ENCODE measurements at places on chromosomes 6 and 20.
A peak's percentile ranks its signal among the peaks of the same experiment; 100 is the strongest.

DNA sequence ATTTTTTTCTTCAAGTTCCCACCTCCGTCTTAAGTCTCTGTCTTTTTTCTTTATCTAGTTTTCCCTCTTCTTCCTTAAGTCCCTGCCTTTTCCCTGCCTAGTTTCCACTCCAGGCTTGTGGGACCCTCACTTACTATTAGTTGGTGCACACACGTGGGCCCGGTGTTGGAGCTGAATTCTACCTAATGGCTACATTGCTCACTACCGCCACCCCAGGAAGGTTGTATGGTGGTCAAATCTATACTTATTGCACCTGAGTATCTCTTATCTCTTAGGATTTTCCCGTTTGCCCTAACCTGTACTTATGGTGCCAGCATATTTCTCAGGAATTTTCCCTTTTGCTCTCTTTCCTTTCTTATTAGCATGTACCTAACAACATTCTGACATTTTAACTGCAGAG is 692.8 kb downstream of the EPM2A start:
- no peak for DNase-seq

GRCh38 chr6:111566222-111566734 is 39.4 kb downstream of the TRAF3IP2 start:
- no peak for DNase-seq

GRCh38 chr6:136085370-136086115 is 164.6 kb downstream of the MTFR2 start:
- DNase-seq: peak; percentile 48

- peak; percentile 8 for DNase-seq
These were observed 258.2 kb upstream of the NT5E start for GRCh38 chr6:85191656-85192055.

GRCh38 chr6:89406141-89406540 is 5.9 kb downstream of the RRAGD start:
- no peak for DNase-seq

DNA sequence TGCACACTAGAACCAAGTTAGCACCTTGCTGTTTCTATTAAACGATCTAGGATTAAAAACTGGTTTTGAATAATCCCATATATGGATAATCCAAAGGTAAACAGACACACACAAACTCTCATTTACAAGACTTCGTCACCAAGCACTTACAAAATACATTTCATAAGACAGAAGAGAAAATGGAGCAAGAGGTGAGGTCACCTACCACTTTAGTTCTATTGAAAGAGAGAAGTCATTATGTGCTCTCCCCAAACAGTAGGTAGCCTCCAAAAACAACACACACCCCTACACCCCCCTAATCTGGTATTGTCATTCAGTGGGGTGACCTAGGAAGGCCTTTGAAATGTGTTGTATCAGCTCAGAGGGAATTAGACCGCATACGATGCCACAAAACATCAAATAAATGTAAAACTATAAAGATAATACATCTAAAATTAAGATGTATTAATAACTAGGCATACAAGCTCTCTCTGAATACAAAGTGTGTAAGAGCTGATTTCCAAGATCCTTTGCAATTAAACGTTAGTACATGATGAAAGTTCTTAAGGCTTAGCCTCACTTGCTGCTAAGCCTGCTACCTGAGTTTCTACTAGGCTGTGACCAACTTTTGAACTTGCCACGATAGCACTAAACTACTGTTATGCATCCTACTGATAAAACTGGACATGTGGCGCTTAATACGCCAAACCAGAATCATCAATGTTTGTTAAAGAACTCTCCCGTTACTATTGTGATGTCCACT is 1.6 kb downstream of the SRPK1 start:
- peak; percentile 15 for DNase-seq

GRCh38 chr6:24718449-24719124 is 367 bp downstream of the C6orf62 start:
- no peak for DNase-seq

- no peak for DNase-seq
These were observed 24.7 kb upstream of the ELMO2 start for GRCh38 chr20:46430921-46431712.

DNA sequence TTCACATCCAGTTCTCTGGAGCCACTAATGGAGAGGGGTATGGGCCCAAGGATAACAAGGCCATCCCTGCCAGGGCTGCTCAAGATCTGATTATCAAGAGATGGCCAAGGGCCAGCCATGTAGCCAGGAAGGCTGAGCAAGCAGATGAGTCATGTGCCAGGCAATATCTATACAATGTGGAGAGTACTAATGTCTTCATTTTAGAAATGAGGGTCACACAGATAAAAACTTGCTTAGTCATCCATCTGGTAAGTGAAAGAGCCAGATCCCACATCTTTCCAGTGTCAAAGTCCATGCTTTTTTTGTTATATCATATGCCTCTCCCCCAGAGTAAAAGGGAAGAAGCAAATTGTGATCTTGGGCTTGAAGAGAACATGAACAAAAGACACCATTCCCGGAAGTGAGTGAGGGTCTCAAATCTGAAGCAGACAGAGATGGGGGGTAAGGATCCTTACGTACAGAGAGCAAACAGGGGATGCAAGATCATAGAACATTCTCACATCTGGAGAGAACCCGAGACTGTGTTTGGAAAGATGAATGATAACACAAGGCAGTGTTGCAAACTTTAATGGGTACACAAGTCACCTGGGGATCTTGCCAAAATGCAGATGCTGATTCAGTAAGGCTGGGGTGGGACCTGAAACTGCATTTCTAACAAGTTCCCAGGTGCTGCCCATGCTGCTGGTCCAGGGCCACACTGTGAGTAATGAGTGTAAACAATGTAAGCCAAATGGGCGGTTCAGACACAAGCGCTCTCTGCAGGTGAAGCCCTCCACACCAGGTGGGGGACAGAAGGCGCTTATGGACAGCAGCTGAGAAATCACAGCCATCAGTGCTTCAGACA is 20.0 kb upstream of the GSTA3 start:
- peak; percentile 96 for DNase-seq

DNA sequence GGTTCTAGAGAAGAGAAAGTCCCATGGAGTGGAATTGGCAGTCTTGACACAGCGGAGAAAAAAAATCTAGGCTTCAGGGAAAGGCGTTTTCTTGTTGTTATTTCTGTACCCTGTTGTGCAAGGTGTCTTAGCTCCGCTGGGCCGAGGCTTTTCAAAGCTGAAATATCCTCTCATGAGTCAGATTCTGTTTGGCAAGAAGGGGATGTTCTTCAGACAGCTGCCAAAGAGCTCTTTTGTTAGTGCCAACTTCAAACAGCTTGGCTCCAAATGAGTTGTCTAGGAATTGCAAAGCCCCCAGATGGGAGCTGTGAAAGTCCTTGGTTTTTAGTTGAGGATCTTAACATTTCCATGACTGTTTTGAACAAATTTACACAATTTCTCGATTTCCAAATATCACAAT is 45.6 kb downstream of the LRRN4 start:
- peak; percentile 85 for DNase-seq

GRCh38 chr20:4086771-4087687 is 71.7 kb upstream of the RNF24 start:
- DNase-seq: no peak

- no peak for DNase-seq
These were observed 117.8 kb upstream of the SIRPA start for GRCh38 chr20:1777476-1777820.

GRCh38 chr6:45946887-45947286 is 68.8 kb downstream of the CLIC5 start:
- peak; percentile 47 for DNase-seq

DNA sequence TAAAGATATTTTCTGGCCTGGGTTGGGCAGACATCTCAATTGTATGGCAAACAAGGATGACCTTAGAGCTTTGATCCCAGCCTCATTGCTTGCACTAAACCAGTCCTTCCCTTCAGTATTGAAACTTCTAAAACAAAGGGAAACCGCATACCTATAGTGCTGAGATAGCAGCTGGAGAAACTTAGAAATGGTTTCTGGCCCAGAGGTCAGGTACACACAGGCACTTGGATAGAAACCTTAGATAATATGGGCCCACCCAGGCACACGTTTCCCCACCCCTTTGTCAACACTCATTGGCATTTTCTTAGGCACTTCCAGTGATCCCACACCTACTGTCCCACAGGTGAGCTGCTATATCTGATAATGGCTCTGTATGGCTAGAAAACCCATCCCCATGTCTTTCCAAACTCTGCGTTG is 22.1 kb downstream of the NRSN1 start:
- DNase-seq: no peak

DNA sequence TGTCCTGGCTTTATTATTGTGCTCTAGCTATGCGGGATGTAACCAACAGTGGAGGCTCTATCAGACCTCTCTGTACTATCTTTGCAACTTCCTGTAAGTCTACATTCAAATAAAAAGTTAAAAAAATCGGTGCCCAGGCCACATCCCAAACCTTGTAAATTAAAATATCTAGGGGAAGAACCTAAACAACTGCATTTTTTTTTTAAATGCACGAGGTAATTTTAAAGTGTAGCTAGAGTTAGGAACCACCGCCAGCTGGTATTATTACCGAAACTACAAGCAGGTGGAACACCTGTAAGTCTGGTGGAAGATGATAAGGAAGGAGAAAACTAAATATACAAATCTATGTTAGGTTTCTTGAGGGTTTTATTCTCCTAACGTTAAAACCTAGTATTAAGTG is 34.5 kb upstream of the ID4 start:
- DNase-seq: no peak

- no peak for DNase-seq
These were observed 888.8 kb downstream of the QKI start for GRCh38 chr6:164303102-164303964.

DNA sequence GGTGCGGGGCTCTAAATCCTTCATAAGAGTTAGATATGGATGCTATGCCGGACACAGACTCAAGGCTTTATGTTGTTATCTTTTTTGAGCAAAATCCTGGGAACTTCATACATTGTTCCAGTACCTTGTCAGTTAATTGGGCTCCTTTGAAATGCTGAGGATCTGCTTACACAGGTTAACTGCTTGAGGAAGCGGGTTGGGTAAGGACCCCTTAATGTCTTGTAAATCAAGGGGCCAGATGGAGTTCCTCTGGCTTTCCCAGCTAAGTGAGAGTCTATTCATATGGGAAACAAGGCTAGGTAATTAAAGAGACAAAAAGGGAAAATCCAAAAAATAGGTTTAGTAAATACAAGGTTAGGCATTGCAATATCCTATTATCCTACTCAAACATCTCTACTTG is 141.5 kb downstream of the OR2B2 start:
- no peak for DNase-seq

GRCh38 chr20:62365814-62366369 is 1.2 kb downstream of the LAMA5 start:
- no peak for DNase-seq

- no peak for DNase-seq
These were observed 224.1 kb upstream of the MYLIP start for GRCh38 chr6:15904651-15905376.

GRCh38 chr20:40637176-40637575 is 51.9 kb downstream of the MAFB start:
- DNase-seq: no peak

DNA sequence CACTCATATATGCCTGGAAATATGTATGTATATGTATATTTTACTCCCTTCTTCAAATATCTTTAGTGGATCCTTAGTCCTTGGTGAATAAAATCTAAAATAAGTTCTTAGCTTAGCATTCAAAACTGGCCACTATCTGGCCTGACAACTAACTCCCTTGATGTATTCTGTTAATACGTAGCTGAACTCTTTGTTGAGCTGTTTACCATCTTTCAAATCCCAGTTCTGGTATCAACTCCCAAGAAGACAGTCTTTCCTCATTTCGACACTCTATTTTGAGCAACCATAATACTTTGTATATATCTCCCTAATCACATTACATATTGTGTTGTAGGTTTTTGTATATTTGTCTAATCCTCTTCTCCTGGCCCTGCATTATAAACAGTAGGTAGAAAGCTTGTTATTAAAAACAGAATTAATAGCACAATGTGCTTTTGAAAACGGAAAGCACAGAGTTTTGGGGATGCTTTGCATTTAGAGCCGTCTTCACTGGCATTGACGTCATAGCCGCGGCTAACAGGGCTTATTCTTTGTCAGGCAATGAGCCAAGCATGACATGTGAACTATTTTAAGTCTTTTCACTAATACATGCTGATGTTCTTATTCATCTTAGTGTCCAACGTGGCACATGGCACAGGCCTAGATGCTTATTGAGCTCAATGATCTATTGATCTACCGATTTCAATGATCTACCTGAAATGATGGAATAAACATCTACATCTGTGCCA is 47.2 kb upstream of the CCN2 start:
- no peak for DNase-seq

DNA sequence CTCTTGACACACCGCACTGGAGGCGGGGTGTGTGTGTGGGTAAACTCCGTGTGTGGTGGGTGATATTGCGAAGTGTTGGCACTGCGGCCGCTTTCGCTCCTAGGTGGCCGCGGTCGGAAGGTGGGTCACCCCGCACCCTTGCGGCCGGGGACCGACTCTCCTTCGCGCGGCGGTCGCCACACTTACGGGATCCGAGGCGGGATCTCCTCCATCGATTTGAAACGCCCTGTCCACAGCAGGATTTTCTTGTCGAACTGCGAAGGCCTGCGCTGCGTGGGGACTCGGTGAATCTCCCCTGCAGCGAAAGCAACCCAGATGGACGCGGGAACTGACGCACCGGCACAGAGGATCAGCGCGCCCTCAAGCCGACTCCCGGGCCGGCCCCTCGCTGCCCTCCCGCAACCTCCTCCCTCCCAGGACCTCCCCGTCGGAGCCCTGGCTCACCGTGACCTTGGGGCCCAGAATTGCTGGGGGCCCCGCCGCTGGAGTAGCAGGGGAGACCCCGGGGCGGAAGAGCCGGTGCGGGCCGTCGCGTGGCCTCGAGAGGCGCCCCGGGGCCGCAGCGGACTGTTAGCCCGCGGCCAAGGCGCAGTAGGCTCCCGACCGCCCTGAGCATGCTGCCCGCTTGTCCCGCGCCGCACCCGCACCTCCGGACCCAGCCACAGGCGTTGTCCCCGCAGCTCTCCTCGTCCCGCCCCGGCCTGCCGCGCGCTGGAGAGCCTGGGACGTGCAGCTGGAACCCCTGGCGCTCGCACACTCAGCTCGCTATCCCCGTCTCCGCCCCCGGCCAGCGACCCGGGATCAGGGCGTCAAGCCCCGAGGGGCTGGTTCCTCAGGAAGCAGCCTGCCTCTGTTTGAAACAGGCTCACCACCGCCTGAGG is at the start of gene FAM162B:
Gene FAM162B (minus strand): TSS at position 759 of the 881 bp plus-strand sequence. CDS start 143 bp downstream, at position 616.
- DNase-seq: peak; percentile 69

DNA sequence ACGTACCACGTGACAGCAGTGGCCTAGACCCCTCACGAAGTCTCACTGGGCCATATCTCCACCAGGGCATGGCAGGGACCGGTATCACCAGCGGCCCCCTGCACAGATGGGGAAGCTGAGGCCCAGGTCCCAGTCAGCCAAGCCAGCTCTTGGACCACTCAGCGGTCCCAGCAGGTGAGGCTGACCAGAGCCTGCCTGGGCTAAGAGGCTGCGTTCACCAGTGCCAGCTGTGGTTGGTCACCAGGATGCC is 2.6 kb upstream of the MRGBP start:
- no peak for DNase-seq
